Tibial artery (tissue), 4 donors: ENCODE measurements at places on chromosomes 2 and 18.

DNA sequence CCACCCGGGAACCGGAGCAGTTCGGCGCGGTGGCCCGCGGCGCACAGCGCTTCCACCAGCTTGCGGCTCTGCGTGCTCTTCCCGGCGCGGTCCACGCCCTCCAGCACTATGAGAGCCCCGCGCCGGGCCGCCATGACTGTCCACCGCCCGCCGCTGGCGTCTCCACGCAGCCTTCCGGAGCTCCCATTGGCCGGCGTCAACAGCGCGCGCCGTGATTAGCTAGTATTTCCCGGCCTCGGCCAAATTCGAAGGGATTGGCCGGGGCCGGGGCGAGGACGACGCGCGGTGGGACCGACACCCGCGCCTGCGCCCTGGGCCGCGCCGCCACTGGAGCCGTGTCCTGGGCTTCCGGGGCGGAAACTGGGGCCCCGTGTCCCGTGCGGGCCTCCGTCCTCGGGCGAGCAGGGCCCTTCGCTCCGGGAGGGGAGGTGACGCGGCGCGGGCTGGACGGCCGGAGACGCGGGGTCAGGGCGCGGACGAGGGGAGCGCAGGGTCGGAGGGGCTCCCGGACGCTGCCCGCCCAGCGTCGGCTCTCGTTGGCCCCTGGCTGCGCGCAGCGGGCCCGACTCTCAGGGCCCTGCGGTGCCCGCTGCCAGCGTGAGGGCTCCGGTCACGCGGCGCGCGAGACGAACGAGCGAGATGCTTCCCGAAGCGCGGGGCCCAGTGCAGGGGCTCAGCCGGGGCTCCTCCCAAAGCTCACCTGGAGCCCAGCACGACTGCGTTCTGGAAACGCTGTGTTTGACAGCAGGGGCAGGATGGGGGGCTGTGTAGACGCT, at the start of gene DTYMK:
Gene DTYMK, minus strand, starts transcription at position 166 of the 776 bp plus-strand sequence. Its CDS starts 32 bp downstream, at position 134.
- H3K4me3 ChIP-seq = peak within 1 kb of the TSS; percentile 89
- DNase-seq = peak; percentile 98
- H3K27me3 ChIP-seq = no peaks in the 10 kb centered on the region
- peak within 1 kb of the TSS; percentile 95 for H3K27ac ChIP-seq

- no peak overlapping the region for H3K4me3 ChIP-seq
- H3K4me1 ChIP-seq = peaks cover 62% of the 10 kb centered on the region
- no peaks in the 10 kb centered on the region for H3K36me3 ChIP-seq
- no peak for DNase-seq
- peaks cover 11% of the 10 kb centered on the region for H3K27me3 ChIP-seq
- H3K27ac ChIP-seq = no peak overlapping the region
These were observed 2.7 kb downstream of the OTX1 start for GRCh38 chr2:63053081-63053888.

- DNase-seq = no peak
- H3K4me1 ChIP-seq = peaks cover 21% of the 10 kb centered on the region
- H3K4me3 ChIP-seq = no peak overlapping the region
- no peak overlapping the region for H3K27ac ChIP-seq
These were observed 2.4 kb upstream of the ADCYAP1 start for GRCh38 chr18:902229-902628.

DNA sequence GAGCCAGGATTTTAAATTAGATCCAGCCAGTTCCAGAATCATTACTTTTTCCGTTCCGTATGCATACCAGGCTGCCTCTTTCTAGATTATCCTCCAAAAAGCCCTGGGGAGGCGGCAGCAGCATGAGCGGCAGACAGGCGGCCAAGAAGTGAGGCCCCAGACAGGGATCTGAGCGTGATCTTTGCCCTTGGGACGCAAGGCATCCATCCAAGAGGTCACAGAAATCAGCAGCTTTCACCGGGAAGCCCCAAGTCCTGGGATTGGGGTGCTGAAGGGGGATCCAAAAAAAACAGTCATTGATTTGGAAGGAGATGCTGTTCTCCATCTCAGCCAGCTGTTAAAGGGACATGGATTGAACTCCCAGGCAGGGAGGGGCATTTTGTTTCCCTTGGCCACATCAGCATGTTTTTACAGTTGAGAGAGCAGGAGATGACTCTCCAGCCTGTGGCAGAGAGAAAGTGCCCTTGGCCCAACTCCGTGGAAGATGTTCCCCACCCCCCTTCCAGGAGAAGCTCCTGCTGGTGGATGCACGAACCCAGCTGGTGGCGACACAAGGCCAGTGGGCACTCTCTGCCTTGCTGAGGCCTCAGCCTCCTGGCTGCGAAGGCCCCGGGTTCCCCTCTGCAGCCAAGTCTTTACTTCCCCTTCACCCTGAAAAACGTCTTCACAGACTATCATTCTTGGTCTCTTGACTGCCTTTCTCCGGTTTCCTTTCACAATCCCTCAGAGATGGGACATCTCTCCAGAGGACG, 265.6 kb downstream of the ANAPC1 start:
- no peak overlapping the region for H3K4me3 ChIP-seq
- no peaks in the 10 kb centered on the region for H3K27me3 ChIP-seq
- peak overlapping the region; percentile 72 for H3K27ac ChIP-seq
- peak; percentile 85 for DNase-seq

DNA sequence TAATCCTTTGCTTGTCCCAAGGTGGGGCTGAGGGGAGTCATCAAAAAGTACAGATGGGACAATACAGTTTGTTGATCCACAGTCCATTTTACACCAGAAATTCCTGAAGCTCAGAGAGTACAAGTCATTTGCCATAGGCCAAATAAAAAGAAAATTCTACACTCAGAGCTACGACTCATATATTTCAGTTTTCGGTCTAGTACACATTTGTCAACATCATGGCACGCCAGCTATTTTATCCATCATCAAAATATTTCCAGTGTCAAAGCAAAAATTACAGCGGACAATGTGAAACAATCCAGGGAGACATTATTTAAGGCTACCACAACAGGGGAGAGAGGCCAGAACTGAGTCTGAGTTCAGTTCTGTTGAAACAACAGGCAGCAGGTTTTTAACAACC, 587.5 kb upstream of the DSEL start:
- no peaks in the 10 kb centered on the region for H3K4me1 ChIP-seq
- no peak for DNase-seq
- H3K27ac ChIP-seq = no peak overlapping the region
- H3K27me3 ChIP-seq = no peaks in the 10 kb centered on the region
- no peaks in the 10 kb centered on the region for H3K36me3 ChIP-seq
- H3K4me3 ChIP-seq = no peak overlapping the region

GRCh38 chr2:234977228-234977679, 25.4 kb downstream of the SH3BP4 start:
- DNase-seq = no peak
- H3K27ac ChIP-seq = no peak overlapping the region
- no peaks in the 10 kb centered on the region for H3K27me3 ChIP-seq

DNA sequence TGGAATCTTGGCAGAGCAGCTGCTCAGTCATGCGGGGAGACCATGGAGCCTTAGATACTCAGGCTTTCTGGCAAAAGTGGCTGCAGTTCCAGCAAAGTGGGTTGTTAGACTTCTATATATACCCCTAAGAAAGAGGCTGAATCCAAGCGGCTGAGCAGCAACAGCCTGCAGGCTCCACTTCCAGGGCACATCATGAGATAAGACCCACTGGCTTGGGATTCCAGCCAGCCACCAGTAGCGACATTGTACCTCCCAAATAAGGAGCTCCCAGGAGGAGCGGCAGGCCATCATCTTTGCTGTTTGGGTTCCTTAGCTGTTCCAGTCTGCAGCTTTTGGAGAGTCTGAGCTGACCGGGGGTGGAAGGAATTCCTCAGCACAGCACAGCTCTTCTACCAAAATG, 150.3 kb upstream of the ST6GAL2 start:
- no peaks in the 10 kb centered on the region for H3K36me3 ChIP-seq
- no peak overlapping the region for H3K27ac ChIP-seq
- no peak for DNase-seq
- H3K4me3 ChIP-seq = no peak overlapping the region
- H3K4me1 ChIP-seq = no peaks in the 10 kb centered on the region

DNA sequence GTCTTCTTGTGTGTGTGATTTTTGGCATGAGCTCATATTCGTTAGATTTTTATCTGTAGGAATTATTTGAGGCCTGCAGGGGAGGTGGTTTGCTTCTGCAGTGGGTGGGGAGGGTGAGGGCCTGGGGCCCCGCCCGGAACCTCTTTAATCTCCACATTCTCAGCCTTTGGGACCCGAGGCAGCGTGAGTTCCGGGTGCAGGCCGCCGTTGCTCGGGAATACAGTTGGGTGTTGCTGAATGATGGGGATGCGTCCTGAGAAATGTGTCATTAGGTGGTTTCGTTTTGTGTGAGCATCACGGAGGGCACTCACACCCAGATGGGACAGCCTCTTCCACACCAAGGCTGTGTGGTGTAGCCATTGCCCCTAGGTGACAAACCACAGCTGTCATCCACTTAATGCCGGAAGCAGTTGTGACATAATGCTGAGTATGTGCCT, 13.7 kb upstream of the GAL3ST2 start:
- no peaks in the 10 kb centered on the region for H3K4me1 ChIP-seq
- peak; percentile 60 for DNase-seq
- no peak overlapping the region for H3K4me3 ChIP-seq
- peaks cover 47% of the 10 kb centered on the region for H3K36me3 ChIP-seq

- no peaks in the 10 kb centered on the region for H3K27me3 ChIP-seq
- DNase-seq = no peak
- H3K27ac ChIP-seq = no peak overlapping the region
- no peak overlapping the region for H3K4me3 ChIP-seq
- no peaks in the 10 kb centered on the region for H3K36me3 ChIP-seq
- no peaks in the 10 kb centered on the region for H3K4me1 ChIP-seq
These were observed 284.3 kb downstream of the NUP35 start for GRCh38 chr2:183408562-183408961.

DNA sequence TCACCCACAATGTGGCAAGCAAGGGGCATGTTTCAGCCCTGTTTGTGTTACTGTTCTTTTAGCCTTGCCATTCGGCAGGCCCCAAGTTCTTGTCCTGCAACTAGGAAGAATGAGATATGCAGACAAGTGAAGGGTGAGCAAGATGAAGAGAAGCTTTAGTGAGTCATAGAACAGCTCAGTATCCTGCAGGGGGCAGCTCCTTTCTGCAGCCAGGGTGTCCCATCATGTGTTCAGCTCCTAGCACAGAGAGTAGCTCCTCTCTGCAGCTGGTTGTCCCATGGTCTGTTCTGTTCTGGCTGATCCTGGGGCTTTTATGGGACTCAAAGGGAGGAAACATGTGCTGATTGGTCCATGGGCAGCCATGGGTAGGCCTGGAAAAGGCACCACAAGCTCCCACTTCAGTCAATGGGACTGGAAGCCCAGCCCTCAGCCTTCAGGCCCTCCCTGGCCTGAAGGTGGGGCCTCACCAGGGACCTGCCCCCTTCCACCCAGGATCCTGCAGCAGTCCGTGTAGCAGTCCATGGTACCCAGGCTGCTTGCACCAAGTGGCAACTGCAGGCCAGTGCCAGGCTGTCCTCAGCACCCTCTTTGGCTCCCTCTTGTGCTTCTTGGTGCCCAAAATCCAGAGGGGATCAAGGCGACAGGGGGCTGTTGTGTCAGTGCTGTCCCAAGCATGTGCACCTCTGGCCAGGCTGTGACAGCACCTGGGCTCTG, 326.4 kb downstream of the NR4A2 start:
- H3K4me3 ChIP-seq = no peak overlapping the region
- DNase-seq = no peak
- no peaks in the 10 kb centered on the region for H3K36me3 ChIP-seq
- H3K27ac ChIP-seq = no peak overlapping the region
- no peaks in the 10 kb centered on the region for H3K4me1 ChIP-seq

GRCh38 chr18:2040279-2040678, 531.0 kb downstream of the METTL4 start:
- no peaks in the 10 kb centered on the region for H3K4me1 ChIP-seq
- no peak overlapping the region for H3K27ac ChIP-seq
- H3K36me3 ChIP-seq = no peaks in the 10 kb centered on the region
- H3K4me3 ChIP-seq = no peak overlapping the region

DNA sequence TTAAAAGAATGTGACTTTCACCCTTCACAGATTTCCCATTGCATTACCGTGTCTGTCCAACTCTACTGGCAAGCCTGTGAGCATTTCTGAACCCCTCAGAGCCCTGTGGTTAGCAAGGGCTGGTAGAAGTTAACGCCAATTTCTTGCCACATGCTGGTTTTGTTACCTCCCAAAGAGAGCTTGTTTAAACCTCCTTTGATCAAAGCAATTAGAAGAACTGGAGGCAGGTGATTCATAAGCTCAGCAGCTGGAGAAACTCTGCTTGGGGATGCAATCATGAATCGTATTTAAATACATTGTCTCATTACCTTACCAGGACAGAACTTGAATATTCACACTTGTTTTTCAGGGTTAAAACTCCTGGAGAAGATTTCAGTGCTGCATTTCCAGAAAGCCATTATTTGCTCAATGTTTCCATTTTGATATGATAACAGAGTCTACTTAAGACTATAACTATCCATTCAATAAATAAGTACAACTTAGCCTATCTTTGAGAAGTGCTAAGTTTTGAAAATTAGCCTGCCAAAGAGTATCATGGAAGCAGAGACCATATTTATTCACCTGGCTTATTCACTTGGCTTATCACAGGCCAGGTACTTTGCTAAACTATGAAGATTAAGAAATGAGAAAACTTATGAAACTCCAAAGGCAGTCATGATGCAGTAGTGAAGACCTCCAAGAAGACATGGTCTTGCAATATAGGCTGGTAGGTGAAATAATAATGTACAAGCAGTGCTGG, 292.8 kb downstream of the INSIG2 start:
- no peak overlapping the region for H3K4me3 ChIP-seq
- no peaks in the 10 kb centered on the region for H3K4me1 ChIP-seq
- DNase-seq = no peak

DNA sequence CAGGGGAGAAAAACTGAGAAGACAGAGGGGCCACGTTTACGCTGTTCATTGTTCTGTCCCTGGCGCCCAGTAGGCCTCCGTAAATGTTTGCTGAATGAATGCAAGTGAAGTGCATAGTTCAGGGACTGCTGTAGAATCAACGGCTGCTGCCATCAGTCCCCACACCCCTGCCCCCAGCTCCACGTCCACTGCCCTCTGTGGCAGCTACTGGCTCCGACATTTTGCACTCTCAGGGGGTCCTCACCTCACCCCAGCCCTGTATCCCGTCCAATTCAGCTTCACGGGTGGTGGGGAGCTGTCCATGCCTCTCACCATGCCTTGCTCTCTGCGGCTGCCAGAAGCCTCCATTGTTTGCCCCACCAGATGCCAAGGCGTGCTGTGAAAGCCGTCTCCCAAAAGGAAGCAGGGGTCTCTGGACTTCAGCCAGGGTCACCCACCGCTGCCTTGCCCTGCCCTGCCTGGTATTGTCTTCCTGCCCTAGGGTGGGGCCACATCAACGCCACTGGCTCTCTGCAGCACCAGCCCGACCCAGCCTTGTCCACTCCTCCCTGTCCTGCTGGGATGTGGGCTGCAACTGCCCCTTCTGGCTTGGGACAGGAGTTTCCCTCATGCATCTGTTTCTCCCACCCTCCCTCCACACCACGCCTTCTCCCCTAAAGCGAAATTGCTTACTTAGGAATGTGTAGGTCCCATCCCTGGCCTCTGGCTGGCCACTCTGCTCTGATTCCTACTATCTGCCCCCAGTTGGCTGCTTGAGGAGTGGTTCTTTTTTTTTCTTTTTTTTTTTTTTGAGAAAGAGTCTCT, 86.0 kb downstream of the RHOB start:
- H3K4me3 ChIP-seq = no peak overlapping the region
- no peaks in the 10 kb centered on the region for H3K36me3 ChIP-seq
- H3K4me1 ChIP-seq = no peaks in the 10 kb centered on the region
- no peak overlapping the region for H3K27ac ChIP-seq
- H3K27me3 ChIP-seq = no peaks in the 10 kb centered on the region

- no peaks in the 10 kb centered on the region for H3K4me1 ChIP-seq
- no peak for DNase-seq
These were observed 208.9 kb downstream of the LPIN1 start for GRCh38 chr2:11955314-11955713.
